ENCODE measurements at places on chromosomes 7 and 10.
A peak's percentile ranks its signal among the peaks of the same experiment; 100 is the strongest.

- DNase-seq, result no peak
Observed at GRCh38 chr7:121138262-121138933, 149.9 kb downstream of the CPED1 start.

GRCh38 chr7:51209426-51209825 lies 107.2 kb downstream of the COBL start:
- no peak for DNase-seq

GRCh38 chr7:140456551-140457051 lies 22.7 kb downstream of the MKRN1 start:
- peak; percentile 35 for DNase-seq

DNA sequence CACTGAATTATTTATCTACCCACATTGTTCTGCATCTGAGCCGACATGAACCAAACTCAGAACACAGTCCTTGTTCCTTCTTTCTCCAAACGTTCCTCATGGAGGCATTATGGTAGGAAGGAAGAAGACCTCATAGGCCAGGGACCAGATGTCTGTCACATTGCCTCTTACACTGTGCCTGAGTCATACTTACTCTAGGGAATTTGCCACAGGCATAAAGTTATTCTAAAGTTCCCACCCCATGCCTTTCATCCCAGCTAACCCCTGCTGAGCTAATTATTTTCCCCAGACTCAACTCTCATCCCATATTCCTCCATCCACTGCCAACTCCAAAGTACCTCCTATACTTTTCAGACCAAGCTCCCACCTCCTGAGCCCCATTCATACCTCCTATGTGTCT lies 21.2 kb downstream of the MAT1A start:
- DNase-seq, result no peak
